ENCODE measurements at places on chromosomes 7 and 10.

DNA sequence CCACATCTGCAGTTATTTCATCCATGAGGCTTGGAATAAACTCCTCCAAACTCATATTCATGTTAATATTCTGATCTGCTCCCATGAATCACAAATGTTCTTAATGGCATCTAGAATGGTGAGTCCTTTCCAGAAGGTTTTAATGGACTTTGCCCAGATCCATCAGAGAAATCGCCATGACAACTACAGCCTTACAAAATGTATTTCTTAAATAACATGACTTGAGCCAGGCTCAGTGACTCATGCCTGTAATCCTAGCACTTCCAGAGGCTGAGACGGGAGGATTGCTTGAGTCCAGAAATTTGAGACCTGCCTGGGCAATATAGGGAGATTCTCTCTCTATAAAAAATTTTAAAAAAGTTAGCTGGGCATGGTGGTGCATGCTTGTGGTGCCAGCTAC is 102.1 kb upstream of the TMEM168 start:
- DNase-seq = no peak

- DNase-seq = no peak
Measured at GRCh38 chr7:140594131-140594691, 46.4 kb downstream of the DENND2A start.

- DNase-seq = no peak
Measured at GRCh38 chr7:33193308-33193864, 64.0 kb downstream of the BBS9 start.

DNA sequence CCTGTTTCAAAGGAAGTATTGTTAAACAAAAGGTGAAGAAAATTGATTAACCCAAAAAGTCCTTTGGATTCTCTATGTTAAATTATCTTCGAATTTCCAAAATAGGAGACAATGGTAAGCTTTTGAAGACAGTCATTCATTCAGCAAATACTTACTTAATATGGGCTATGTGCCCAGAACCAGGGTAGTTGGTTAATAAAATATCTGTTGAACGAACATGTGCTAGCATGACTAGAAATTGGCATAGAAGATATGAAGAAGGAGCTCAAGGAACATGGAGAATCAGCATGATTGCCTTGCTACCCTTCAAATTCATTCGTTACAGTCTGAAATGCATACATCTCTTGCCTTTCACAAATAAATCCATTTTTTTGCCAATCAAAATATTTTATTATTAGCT is 123.1 kb upstream of the RHEB start:
- no peak for DNase-seq

DNA sequence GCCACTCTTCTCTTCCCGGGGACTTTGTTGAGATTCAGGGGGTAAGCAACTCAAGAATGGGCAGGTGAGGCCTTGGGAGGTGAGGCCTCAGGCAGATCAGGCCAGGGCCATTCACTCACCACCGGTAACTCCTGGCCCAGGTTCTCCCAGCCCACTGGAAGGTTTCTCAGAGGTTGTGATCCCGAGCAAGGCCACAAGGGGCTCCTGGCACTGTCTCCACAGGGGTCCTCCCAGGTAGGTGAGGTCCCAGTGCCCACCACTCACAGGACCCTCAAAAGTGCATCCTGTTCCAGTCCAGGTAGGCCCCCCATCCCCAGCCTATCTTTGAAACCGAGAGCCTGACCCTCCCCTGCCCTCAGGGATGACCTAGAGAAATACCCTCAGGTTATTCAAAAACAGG is 236.1 kb downstream of the BUB3 start:
- no peak for DNase-seq

DNA sequence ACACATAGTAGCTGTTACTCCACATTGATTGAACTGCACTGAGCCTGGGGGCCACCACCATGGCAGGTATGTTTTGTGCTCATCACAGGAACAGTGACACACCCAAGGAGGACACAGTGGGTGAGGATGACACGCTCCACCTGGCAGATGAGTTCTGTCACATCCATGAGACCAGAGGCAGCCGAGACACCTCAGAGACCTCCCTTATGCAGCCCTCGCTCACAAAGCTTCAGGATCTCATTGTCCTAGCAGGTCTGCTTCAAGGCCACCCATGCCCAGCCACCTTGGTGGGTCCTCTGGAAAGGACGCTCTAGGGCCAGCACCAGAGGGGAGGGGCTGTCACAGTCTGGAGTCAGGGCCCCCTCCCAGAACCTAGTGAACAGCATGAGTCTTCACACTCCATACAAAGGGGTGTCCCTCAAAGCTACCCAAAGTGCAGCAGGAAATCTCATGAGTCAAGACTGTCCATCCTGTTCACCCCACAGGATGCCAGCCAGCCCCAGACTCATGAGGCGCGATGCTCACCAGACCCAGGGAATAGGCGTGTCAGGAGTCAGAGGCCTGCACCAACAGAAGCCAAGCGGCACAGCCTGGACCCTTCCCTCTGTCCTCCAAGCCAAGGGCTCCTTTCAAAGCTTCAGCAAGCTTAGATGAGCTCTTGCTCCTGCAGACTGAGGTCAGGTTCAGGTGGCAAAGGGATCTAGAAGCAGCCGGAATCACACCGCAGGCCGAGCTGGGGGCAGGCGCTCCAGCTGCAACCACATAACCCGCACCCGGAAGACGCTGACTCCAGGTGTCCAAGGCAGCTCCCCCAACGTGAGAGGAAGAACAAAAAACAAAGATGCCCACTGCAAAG is 9.6 kb downstream of the FAM53B start:
- DNase-seq = no peak

DNA sequence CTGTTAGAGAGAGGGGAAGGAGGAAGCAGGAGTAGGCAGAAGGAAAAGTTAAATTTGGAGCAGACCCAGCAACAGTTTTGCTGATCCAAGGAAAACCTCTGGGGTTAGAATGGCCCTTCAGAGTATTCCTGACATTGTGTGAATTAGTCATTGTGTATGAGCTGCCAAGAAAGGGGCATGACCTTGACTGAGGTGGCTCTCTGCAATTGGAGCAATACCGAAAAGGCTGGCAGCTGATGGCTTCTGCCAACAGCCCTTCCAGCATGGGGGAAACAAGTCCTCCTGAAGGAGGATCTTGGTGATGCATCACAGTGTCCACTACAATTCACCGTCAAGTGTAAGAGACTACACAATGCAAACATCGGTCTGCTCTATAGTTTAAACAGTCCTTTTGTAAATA is 20.6 kb upstream of the WASL start:
- DNase-seq = no peak

- no peak for DNase-seq
Measured at GRCh38 chr7:27132978-27133377, 2.4 kb upstream of the HOXA4 start.

DNA sequence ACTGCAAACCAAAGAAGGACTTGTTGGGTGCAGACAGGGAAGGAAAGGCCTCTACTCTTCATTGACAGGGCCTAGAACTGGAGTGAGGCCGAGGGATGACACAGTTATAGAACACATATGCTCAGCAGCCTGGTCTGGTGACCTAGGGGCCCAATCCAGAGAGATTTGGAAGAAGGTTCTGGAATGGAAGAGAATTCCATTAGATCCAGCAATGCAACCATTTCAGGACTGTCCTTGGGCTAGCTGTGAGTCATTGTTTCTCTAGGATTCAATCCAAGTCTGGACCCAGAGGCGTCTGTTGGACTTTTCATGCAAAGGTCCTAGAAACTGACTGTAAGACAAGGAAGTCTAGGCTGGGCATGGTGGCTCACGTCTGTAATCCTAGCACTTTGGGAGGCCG is 59.2 kb downstream of the WIPF3 start:
- no peak for DNase-seq

GRCh38 chr10:131979821-131980270 is 1.9 kb downstream of the BNIP3 start:
- no peak for DNase-seq

- DNase-seq = no peak
Measured at GRCh38 chr7:32357535-32358277, 132.5 kb downstream of the LSM5 start.

- DNase-seq = no peak
Measured at GRCh38 chr10:132540456-132540855, 2.9 kb downstream of the INPP5A start.

DNA sequence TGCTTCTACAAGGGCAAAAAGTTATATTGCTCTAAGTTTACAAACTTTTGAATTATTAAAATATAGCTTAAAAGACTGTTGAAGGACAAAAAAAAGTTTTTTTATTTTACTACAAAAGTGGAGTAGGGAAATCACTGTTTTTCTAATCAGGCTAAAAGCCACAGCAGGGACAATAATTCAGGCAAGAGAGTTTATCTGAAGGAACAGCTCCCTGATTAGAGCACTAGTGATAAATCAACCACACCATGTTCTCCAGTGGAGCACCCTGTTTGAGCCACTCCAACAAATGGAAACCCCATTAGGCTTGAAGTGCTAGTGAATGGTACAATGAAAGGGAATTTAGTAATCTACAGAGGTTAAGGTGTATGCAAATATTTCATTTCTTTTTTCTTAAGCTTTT is 357.1 kb downstream of the SEMA3D start:
- DNase-seq = no peak

DNA sequence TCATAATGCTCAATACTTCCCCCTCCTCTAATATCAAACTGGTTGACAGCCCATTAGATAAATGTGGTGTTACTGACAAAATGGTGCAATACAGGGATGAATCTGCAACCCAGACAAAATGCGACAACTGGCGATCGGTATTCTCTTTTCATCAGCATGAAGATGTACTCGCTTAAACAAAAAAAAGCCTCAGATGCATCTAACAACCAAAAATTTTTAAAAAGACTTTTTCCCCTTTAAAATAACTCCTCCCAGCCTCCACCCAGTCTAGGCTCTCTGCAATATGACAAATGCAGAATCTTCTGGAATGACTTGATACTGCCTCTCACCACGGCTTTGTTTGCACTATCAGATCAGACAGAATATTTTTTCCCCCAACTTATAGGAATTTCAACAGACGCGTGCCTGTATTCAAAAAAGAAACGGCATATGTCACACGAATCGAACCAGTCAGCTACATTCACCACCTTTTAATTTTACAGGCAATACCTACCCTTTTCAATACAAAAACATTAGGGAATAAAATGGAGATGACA is 1.2 kb downstream of the YWHAG start:
- DNase-seq = no peak

- DNase-seq = no peak
Measured at GRCh38 chr10:76160446-76161300, 729.2 kb downstream of the LRMDA start.

DNA sequence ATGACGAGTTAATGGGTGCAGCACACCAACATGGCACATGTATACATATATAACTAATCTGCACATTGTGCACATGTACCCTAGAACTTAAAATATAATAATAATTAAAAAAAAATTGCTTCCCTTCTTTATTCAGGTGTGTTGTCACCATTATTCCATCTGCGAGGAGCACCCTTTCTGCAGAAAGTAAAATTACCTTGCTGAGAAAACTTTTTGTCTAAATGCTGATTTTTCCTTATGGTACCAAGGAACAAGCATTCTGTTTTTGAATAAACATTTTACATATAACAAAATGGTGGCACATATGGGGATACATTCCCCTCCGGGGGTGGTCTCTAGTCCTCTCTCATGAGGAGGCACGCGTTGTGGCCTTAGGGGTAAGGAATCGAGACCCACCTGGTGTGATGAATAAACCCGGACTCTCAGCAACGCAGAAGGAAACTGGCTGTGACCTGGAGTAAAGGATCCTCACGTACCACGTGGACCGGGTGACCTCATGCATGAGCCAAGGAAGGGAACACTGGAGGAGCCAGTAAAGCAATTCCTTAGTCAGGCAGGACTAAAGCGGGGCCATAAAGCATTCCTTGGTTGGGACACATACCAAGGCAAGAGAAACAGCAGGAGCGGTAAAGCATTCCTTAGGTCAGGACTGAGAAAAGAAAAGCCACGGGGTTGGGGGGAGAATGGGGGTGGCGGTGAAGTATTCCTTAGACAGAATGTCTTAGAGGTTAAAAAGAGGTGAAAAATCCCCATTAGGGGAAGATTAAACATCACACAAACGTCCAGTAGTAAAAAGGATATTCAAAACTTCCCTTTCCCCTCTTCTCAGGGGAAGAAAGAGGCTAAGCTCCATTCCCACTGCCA is 20.8 kb upstream of the OPTN start:
- no peak for DNase-seq

GRCh38 chr10:20885678-20886077 is 11.4 kb downstream of the NEBL start:
- DNase-seq = no peak

DNA sequence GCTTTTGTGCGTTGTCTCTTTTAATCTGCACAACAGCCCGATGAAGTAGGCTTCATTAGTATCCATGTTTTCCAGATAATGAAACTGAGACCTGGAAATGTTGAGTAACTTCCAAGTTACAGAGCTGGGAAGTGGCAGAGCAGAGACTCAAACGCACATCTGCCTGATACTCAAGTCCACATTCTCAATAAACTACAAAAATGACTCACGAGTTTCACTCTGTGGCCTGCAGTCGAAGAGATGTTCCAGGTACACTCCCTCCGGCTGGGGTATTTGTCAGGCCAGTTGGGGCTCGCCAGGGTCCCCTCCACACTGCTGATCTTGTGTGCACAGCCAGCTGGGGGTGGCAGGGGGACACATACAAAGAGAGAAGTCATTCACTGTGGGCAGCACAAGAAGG is 17.7 kb upstream of the OPALIN start:
- DNase-seq = peak; percentile 36

DNA sequence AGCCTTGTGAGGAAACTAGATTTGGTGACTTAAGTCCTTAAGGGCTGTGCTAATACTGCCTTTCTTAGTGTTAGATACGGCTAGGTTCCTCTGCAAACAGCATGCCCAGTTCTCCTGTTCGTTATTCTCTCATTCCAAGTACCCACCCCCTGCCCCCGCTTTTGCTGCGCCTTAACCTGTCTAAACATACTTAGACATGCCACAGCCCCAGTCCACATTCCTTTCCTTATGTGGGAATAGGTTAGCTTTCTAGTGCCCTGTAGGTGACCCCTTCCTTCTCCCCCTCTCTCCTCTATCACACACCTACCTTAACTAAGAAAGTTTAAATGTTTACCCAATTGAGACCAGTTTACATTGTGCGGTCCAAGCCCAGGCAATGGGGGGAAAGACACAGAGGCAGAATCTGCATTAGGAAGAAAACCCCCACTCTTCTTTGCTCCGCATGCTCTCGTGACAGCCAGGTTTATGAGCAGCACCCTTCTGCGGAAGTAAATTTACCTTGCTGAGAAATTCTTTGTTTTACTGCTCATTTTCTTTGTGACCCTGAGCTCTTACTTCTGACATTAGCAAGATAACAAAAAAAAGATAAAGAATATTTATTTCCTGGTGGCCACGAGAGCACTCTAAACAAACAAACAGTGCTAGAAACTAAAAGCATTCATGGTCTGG is 48.8 kb downstream of the VIM start:
- no peak for DNase-seq

GRCh38 chr7:4745971-4746919 is 29.2 kb upstream of the AP5Z1 start:
- no peak for DNase-seq

GRCh38 chr7:129951226-129952085 is 1.3 kb downstream of the UBE2H start:
- no peak for DNase-seq

DNA sequence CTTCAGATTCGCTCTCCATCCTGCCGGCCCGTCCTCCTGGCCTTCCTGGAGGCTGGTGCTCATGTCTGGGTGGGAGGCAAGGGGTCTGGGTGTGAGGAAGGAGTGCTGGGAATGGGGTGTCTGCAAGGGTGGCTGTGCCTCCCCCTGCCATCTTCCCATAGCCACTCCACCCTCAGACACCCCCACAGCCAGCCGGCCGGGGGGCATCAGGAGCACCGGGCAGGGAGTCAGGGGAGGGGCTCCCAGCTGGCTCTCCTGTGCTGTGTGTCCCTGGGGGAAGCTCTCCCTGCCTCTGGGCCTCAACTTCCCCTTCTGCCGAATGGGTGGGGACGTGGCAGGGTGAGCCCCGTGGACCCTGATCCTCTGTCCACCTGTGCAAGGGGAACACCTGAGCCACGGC is 18.6 kb downstream of the MICALL2 start:
- no peak for DNase-seq

- no peak for DNase-seq
Measured at GRCh38 chr7:157767506-157768197, 430.8 kb downstream of the DNAJB6 start.

Data from GM18507 (cell line).